Sigmoid colon (tissue), 7 donors: ENCODE measurements at places on chromosomes 11 and 22. TPM values are rescaled to one million over a fixed set of nuclear protein-coding genes. Genes with fewer than 3 reads are reported as not detected.

GRCh38 chr11:40037005-40037404 lies 1422.4 kb downstream of the LRRC4C start:
- DNase-seq: no peak

DNA sequence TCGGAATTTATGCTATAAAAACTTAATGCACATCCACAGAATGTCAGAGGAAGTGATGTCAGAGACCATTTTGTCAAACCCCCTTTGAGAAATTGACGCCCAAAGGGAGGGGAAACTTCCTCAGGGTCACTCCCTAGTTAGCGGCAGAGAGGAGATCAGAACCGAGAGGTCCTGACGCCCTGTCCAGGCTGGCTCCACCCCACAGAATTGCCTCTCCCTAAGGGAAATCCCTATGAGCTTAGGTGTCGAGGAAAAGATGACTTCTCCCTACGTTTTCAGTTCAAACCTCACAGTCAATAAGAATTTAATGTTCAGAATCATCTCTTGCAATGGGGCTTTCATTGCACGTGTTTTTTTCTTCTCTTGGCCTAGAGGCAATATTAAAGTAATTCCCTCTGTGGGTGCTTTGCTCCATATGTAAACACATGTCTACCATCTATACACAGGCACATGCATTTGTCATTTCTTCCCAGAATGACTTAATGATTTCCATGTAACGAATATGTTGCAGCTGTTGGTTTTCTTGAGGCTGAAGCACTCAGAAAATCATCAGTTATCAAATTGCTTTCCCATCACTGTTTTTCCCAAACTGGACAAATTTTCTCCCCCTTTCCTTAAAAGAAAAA lies 148.7 kb upstream of the TIMP3 start:
- DNase-seq: no peak

- no peak for DNase-seq
Observed at GRCh38 chr11:2780850-2781407, 81.1 kb upstream of the KCNQ1OT1 start.

Gene CCDC15
- total RNA-seq: 0.71 TPM

Gene SMTNL1
- total RNA-seq: not detected

Gene CDC45
- total RNA-seq: not detected

DNA sequence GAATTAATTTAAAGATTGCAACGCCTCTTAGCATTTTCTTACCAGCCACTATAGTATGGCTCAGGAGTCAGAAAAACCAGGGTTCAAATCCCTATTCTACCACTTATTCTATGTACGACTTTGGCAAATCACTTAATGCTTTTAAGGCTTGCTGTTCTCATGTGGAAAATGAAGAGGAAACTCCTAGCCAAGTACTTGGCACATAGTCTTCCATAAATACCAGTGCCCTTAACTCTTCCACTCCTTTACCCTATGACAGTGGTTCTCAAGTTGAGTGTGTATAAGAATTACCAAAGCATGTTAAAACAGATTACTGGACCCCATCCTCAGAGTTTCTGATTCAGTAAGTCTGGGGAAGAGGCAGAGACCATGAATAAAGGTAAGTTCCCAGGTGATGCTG lies 107.6 kb downstream of the RBFOX2 start:
- no peak for DNase-seq

GRCh38 chr22:38981005-38981991 lies 849 bp upstream of the APOBEC3B start:
- DNase-seq: no peak

Gene OR52N4
- not detected for total RNA-seq

- no peak for DNase-seq
Observed at GRCh38 chr11:79052544-79052943, 388.3 kb downstream of the TENM4 start.

DNA sequence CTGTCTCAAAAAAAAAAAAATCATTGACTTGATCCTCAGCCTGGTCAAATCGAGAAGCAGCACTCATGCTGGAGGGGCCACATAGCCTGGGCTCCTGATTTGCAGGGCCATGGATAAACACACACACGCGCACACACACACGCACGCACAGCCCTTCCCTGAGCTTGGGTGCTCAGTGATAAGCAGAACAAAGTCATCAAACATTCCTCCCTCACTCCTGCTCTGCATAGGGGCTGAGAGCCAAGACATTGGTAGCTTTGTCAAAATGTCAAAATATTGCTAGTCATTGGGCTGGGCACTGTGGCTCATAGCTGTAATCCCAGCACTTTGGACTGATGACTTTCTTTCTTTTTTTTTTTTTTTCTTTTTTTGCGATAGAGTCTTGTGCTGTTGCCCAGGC lies 34.0 kb upstream of the A4GALT start:
- DNase-seq: no peak

Gene CHRNA10
- 0.71 TPM for total RNA-seq

- peak; percentile 25 for DNase-seq
Observed at GRCh38 chr11:44007481-44008087, 40.2 kb upstream of the ACCSL start.

Gene KRTAP5-9
- total RNA-seq: not detected

Gene SUSD2
- 3.0 TPM for total RNA-seq

DNA sequence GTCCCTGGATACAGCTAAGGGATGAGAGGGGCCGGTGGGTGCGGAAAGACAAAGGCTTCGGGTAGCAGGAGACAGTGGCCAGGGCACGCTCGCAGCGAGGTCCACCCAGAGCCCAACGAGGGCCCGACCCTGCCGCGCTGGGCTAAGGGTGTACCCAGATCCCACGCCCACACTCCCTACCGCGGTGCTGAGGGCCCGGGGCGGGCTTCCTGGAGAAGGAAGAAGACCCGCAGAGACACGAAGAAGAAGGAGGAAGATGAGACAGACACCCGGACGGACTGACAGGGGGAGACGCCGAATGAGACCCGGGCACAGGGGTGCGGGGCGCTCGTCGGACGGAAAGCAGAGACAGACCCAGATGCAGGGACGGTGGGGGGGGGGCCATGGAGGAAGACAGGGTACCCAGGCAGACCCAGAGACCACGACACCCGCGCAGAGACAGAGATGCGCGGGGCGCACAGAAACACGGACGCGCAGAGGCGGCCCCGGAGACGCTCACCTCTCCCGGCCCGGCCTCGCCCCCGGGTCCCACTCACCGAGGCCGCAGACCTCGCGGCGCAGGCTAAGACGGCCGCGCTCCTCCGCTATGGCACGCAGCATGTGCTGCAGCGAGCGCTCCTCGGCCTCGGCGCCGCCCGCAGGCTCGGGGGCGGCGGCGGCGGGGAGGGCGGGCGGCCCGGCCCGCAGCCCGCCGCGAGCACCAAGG lies 437 bp downstream of the KIAA0930 start:
- no peak for DNase-seq

Gene CHRDL2
- 9.2 TPM for total RNA-seq

Gene ARHGAP8
- 0.66 TPM for total RNA-seq

Gene SLC22A12
- not detected for total RNA-seq

- DNase-seq: no peak
Observed at GRCh38 chr11:126293726-126294125, 10.1 kb upstream of the DCPS start.

Gene MAPK12
- total RNA-seq: 9.5 TPM

Gene TSPAN32
- 0.82 TPM for total RNA-seq

DNA sequence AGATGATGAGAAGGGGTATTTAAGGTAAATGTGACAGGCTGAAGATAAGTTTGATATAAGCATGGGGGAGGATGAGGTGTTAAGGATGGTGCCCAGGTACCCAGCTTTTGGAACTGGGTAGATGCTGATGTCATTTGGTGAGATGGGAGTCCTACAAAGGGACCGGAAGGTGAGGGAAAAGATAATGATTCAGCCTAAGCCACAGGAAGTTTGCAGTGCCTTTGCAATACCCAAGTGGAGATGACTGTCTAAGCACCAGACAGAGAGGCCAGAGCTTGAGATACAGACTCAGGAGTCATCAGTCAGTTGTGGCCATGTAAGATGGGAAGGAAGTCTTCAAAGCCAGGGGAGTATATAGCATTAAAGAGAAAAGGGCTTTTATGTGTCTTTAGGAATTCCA lies 30.0 kb upstream of the SMCO4 start:
- DNase-seq: no peak

- no peak for DNase-seq
Observed at GRCh38 chr11:27545946-27546345, 39.4 kb upstream of the LIN7C start.

GRCh38 chr11:96027021-96027420 lies 103.1 kb upstream of the MTMR2 start:
- DNase-seq: no peak

DNA sequence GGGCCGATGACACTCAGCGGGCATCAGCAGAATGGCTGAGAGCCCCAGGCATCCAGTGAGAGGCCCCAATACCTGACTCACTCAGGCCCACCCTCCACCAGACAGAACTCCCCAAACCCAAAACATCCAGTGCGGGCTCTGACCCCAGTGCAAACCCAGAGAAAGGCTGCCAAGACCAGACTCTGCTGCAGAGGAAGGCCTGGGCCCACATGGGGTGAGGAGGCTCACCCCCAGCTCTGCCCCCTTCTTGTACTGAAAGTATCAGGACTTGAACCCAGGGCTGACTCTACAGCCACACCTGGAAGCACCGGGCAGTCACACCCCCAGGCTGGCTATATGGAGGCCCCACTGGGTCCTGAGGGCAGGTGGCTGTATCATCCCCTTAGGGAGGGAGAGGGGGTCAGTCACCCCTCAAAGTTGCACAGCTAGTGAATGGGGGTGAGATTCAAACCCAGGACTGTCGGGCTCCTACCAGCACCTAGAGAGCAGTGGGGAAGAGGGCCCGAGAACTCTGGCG lies 49.3 kb downstream of the IGLL1 start:
- peak; percentile 42 for DNase-seq
